Activated T-helper 9 cell treated with anti-CD3 and anti-CD28 coated beads, Interleukin-2, amount 50 U/mL, for 16 hours (primary cell): ENCODE measurements at places on chromosomes 3 and 15.

- DNase-seq, result no peak
Observed at GRCh38 chr3:79097964-79098660, 669.7 kb downstream of the ROBO1 start.

- DNase-seq, result no peak
Observed at GRCh38 chr3:65927576-65927975, 111.1 kb downstream of the MAGI1 start.

DNA sequence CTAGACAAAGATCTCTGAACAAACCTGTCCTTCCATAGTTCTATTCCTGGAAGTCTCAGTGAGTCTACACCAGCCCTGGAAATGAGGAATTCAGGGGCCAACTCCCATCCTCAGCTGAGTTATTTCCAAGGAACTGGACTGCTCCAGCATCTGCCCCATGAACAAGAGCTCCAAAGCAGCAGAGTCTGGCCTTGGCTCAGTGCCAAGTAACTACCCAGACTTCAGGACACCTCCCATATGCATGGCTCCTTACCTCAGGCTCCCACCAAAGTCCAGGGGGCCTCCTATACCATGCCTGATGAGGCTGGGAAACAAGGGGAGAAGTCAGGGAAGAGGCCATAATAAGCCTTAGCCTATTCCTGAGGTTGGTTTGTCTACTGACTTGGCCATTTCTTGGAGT, 45.0 kb downstream of the FAIM start:
- DNase-seq, result no peak

- no peak for DNase-seq
Observed at GRCh38 chr15:78768531-78769408, 42.5 kb downstream of the ADAMTS7 start.

DNA sequence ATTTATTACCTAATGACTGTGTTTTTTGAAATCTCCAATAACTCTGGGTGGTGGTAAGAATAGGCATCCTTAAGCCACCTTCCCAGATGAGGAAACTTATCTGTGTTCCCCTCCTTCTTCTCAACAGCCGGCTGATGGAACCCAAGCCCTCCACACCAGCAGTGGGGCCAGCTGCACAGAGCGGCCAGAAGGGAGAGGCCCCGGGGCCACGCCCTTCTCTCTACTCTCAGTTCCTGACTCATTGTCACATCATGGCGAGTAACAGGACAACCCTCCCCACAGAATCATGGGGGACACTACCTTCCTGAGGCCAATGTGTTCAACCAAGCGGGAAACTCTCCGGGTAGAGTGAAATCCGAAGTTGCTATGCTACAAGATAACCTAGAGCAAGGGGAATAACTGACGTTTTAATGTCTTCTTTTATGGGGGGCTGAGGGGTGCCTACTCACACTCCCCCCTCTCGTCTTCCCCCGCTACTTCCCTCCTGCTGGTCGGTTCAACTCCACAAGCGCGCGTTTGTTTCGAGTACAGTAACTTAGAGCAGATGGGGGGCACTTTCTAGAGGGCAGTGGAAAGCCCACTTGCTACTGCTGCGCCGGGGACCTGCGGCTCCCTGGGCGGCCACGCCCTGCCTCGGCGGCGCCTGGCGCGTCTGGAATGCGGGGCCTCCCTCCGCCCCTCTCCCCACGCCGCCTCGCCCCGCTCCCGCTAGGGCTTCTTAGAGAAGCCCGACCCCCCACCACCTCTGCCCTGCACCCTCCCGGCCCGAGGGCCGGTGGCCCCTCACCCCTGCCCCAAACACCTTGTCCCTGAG, 621 bp downstream of the ANXA2 start:
- peak; percentile 45 for DNase-seq

DNA sequence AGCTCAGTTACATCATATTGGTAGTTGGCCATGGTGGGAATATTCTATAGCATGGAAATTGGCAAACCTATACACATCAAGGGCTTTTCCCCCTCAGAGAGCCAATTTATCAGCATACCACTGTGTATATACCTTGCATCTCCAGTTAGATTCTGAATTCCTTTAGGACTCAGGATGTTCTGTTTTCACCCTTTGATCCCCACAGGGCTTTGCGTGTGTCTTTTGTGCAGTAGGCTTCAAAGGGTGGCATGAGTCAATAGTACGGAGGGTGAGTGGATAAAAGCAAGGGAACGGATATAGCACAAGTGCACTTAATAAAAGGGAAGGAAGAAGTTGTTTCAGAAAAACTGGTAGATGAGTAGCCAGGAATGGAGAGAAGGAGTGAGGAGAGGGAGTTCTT, 99.2 kb upstream of the RGMA start:
- DNase-seq, result no peak

GRCh38 chr3:105399062-105399461, 32.4 kb downstream of the ALCAM start:
- no peak for DNase-seq

GRCh38 chr3:65995030-65995429, 43.7 kb downstream of the MAGI1 start:
- no peak for DNase-seq

- DNase-seq, result no peak
Observed at GRCh38 chr3:104960579-104960978, 406.1 kb upstream of the ALCAM start.

GRCh38 chr15:100301910-100302431, 39.8 kb downstream of the ADAMTS17 start:
- DNase-seq, result no peak

DNA sequence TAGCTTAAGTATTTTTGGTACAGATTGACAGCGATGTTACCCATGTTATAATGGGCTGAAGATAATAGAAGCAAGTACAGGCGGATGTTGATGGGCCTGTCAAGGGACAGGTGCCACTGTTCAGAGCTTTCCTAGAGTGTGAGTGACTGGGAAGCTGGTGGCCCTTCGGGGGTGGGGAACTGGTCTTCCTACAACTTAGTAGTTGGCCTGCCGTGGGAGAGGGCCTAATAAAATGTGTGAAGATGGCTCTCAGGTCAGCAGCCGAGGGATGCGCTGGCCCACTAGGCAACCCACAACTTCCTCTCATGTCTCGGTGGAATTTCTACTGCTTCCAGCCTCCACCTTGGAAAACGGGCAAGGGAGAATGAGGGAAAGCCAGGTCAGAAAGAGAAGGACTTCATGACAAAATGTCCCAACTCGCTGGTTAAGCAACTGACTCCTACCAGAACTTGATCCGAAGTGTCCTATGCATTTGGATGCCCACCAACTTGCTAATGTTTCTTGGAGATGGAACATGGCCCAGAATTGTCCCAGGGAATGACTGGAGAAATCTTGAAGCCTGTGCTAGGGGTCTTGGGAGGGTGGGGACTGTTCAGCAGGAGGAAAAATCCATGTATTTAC, 1.4 kb downstream of the GYG1 start:
- no peak for DNase-seq

GRCh38 chr15:64236156-64236894, 73.5 kb upstream of the PPIB start:
- no peak for DNase-seq

- DNase-seq, result no peak
Observed at GRCh38 chr3:110758208-110758607, 313.4 kb upstream of the NECTIN3 start.
